Activated gamma-delta T cell treated with Interleukin-2 at 50 U/mL for 16 hours (primary cell): ENCODE measurements at places on chromosomes 4 and X.

DNA sequence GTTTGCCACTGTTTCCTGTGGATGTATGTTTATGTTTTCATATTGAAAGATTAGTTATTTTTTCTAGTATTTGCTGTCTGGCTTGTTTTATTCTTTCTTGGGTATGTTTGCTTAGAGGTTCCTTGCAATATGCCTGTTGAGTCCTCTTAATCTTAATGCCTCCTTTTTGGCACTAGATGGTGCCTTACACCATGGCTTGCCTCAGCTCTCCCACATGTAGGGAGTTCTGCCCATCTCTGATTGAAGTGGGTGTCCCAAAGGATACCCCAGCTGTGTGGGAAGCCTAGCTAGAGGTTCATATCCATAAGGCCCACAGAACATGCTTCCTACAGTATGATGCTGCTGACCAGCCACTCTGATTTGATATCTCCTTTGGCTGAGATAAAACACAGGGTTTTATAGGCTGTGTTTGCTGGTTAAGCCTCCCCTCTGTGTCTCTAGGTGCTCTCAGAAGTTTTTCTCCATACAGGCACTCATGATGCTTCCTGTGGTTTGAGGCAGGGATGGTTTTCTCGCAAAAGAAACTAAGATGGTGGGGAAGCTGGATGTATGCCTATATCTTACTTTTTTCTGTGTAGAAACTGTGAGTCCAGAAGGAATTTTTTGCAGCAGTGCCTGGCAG lies 162.4 kb downstream of the ASB9 start:
- DNase-seq: no peak

DNA sequence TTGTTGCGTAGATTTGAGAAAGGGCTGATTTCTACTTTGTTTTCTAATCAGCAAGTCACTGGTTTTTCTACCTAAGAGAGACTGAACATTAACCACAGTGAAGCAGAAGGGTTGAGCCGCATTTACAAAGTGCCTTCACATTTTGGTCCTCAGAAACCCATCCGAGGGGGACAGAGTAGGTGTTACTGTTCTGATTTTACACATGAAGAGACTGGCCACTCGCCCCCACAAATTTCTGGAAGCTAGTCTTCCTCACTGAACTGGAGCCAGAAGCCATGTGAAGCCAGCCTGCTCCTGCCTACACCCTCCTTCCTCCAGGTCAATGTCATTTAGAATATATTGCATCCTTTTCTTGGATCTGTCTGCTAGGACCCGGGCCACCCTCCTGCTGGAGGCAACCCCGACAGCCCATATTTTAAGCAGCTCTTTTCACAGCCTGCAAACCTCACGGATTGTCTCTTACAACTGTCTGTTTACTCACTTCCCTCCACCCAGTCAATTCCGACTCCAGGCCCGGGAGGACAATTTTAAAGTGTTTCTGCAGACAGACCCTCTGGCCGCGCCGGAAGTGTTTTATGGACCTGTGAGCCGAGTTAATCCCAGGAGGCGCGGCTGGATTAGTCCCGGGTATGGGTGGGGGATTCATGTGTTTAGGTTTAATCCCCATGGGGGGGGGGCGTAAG lies 73.2 kb upstream of the BCOR start:
- no peak for DNase-seq

DNA sequence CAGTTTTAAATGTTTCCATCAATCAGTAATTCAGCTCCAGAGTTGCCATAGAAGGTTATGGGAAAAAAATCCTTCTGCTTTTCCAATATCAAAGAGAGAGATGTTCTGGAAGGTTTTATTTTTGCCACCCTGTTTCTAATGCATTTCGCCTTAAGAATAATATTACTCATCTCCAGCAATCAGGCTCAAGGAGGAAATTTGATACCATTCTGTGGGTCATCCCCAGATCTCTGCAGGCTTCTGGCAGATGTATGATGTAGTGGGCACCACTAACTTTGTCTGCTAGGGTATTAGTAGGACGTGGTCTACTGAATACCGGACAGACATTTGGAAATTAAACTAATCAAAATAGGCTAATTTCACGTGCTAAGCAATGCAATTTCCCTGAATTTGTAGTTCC lies 645.4 kb upstream of the TENM3 start:
- DNase-seq: no peak

- DNase-seq: no peak
These were observed 57.8 kb downstream of the TMEM131L start for GRCh38 chr4:153523941-153524386.

- no peak for DNase-seq
These were observed 50.0 kb downstream of the COMMD8 start for GRCh38 chr4:47413521-47413920.

DNA sequence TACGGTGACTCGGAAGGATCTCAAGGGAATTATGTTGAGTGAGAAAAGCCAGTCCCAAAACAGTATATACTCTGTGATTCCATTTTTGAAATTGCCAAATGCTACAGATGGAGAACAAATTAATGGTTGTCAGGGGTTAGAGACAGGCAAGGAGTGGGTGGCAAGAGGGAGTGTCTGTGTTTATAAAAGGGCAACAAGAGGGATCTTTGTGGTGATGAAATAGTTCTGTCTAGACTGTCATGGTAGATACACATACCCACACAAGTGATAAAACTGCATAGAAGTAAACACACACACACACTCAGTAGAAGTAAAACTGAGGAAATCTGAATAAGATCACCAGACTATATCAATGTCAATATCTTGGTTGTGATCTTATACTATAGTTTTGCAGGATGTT lies 92.7 kb downstream of the CD99L2 start:
- no peak for DNase-seq

DNA sequence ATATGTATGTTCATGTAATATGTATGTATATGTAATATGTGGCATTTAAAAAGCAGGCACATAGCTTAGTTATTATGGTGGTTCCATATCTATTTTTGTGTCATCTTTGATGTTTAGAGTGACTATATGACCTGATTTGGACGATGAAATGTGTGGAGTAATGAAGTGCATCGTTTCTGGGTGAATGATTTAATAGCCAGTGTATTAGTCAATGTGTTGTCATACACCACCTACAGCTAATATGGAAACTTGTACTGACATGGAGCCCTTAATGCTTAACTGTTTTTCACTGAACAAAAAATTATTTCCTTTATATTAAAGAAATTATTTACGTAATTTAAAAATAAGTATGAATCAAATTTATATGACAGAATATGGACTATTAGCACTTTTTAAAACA lies 292.3 kb upstream of the FSTL5 start:
- no peak for DNase-seq

DNA sequence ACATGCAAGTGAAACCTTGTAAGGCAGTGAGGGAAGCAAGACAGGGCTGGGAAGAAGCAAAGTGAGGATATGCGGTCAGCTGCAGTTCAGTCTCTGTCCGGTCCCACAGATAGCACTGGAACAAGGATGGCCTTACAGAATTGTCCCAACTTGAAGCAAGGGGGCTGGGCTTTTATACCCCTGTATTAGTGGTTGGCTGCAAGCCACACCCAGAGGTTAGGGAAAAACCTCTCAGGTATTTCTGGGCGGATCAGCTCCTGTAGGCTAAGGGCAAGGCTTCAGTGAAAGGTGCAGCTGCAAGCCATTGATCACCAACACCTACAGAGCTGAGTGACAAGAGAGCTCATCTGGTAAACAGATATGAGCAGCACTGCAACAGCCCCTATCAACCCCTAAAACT lies 89.0 kb downstream of the KDR start:
- no peak for DNase-seq

DNA sequence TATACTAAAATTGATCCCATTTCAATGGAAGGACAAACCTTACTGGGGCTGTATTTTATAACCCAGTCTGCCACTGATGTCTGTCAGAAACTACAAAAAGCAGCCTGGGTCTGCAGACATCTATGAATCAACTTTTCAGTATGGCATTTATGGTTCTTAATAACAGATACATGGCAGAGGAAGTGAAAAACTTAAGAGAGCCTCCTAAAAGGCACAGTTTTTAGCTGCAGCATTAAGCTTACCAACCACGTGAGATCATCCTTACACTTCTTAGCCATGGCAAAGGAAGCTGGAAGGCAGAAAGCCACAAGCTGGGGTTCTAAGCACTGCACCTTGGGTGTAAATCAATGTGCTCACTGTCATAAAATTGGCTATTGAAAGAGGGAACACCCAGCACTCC lies 16.6 kb upstream of the UGT2B17 start:
- DNase-seq: no peak

- DNase-seq: no peak
These were observed 289.2 kb upstream of the PCDH10 start for GRCh38 chr4:132859929-132860328.

GRCh38 chrX:3177851-3178250 lies 136.6 kb downstream of the ARSF start:
- DNase-seq: no peak

DNA sequence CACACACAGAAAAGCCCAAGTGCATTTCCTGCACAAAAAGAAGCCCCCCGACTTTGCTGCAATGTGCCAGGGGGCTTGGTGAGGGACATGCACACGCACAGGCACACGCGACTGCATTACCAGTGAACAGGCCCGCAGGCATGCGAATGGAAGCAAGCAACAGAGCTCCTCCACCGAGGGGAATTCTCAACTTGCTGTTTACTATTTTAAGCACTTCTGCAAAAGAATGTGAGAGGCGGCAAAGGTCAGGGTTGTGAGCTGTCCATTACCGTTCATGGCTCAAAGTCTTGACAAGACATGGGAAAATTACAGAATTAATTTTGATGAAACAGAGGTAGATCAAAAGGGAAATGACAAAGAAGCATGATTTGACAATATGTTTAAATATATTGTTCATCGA lies 342.5 kb upstream of the NOCT start:
- DNase-seq: no peak

- DNase-seq: no peak
These were observed 154.2 kb downstream of the CPE start for GRCh38 chr4:165532976-165533375.

DNA sequence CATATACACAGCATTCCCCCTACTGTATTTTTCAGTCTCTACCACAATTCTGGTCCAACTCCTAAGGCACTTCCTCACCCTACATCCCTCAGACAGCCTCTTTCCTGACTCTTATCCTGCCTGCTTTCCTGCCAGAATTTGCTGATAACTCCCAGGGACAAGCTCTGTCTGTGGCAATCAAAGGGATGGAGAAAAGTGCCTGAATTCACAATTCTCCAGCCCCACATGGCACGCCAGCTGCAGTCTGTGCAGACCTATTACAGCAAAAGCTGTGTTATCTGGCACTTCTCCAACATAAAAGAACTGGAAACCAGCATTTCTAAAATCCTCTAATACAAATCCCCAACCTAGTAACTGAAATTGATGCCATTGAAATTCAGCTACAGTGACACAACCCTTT lies 404.8 kb downstream of the KLHL13 start:
- no peak for DNase-seq

- DNase-seq: no peak
These were observed 599.9 kb upstream of the IGFBP7 start for GRCh38 chr4:57710053-57710452.

GRCh38 chr4:3869174-3869572 lies 103.0 kb downstream of the ADRA2C start:
- no peak for DNase-seq

DNA sequence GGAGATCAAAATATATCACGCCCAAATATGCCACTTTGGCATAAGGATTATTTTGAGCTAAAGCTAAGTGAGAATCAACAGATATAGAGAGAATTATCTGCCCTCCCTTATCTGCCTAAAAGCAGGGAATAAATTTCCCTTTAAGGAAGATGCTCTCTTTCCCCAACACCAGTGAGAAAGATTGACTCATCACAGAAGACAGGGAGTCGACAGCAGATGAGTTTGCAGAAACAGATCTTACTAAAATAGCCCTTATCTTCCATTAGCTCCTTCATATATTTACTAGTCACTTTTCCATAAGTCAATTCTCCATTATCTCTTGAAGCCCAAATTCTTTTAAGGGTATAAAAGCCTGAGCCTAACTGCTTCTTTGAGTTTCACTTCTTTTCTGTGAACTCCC lies 156.6 kb downstream of the CAMK2D start:
- no peak for DNase-seq

- no peak for DNase-seq
These were observed 1.6 kb downstream of the APBB2 start for GRCh38 chr4:41212616-41213203.

DNA sequence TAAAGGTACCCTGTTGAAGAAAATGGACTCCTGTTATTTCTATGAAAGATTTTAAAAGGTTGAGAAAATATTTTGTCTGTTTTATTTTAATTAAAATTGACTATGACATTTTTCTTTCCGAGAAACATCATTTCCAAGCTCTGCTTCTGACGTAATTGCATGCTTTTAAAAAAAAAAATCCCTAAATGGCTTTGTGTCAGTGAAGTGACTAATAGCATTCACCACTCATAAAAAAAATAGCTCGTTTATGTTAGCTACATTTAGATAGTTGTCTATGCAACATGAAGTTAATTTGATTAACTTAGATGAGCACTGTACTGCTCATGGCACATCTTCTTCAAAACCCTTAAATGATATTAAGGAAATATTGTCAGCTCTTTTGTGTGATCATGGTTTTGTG lies 105.1 kb upstream of the KLHL13 start:
- no peak for DNase-seq

DNA sequence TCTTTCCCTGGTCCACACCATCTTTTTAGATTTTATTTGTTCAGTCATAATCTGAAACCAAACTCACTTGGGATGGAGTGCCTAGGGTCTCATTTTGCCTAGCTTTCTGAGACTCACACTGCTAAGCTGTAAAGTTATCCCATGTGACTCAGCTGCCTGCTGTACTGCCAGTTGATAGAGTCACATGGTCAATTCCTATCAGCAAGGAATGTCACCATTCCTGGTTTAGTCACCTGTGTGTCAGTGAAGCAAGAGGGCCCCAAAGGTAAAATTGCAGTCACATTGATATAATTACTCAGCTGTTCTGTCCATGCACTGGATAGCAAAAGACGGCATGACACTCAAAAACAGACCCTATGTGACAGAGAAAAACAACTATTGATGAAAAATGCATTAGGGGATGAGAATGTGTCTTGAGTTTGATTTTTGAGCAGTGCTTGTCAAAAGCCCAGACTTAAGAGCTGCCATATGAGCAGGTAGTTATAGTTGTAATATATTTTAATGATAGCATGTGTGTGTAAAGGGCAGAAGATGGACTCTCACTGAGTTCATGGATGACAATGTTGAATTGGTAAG lies 413.2 kb downstream of the PPARGC1A start:
- DNase-seq: no peak

DNA sequence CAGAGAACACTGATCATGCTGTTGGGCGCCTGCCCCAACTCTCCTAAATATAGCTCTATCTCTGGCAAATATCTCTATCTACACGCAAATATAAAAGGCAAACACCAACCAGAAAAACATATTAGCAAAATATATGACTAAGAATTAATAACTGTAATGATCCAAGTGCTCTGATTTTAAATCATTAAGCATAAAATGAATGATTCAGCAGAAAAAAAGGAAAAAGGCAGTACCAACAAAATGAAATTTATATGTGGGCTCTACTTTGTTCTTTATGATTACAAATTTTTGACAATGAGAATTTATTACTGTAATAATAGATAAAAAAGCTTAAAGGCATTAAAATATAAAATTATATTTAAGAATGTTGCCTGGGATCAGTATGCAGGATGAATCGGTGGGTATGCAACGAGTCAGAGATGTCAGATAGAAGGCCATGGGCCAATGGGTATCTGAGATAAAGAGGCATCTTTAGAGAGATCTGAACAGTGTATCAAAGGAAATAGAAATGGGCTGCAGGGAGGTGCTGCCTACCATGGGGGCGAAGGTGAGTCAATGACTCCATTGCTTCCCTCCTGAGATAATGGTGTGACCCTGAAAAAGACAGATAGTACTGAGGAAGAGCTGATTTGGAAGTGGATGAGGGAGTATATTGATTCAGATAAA lies 234.8 kb downstream of the SCFD2 start:
- no peak for DNase-seq

GRCh38 chrX:103730147-103730795 lies 19.6 kb downstream of the TMEM31 start:
- no peak for DNase-seq
